ENCODE measurements at places on chromosomes 5 and 9.

- no peak for DNase-seq
Measured at GRCh38 chr5:108102463-108102862, 279.4 kb downstream of the FBXL17 start.

- DNase-seq: no peak
Measured at GRCh38 chr5:82816926-82817325, 260.3 kb downstream of the TMEM167A start.

DNA sequence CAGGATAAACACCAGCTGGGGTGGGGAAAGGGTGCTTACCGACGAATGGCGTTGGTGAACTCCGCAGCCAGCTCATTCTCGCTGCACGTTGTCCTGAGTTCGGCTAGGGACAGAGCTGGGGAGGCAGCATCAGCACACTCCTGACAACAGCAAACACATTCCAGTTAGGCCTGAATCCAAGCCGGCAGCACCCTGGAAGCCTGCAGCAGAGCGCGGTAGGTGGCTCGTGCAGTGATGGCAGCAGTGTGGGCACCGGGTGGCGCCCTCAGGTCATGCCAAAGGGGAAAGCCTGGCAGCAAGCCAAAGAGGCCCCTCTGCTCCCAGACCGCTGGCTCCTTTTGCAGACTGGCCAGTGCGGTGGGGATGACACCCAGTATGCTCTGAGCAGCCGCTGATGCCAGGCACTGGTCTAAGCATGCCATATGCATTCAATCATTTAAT is 66.9 kb downstream of the DCP2 start:
- no peak for DNase-seq

DNA sequence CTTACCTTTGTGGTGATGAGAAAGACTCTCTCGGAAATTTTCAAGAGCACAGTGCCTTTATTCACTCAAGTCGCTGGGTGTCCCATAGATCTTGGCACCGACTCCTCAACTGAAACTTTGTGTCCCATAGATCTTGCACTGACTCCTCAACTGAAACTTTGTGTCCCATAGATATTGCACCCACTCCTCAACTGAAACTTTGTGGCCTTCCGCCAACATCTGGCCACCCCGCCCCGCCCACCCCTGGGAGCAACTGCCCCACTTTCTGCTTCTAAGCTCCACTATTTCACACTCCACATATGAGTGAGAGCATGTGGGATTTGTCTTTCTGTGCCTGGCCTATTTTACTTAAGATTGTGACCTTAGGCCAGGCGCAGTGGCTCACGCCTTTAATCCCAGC is 12.7 kb upstream of the EGFL7 start:
- no peak for DNase-seq

All from NCI-H1436 (cell line).